ENCODE measurements at places on chromosomes 16 and 17.

- DNase-seq = no peak
Measured at GRCh38 chr17:64077379-64077778, 52.6 kb downstream of the ERN1 start.

DNA sequence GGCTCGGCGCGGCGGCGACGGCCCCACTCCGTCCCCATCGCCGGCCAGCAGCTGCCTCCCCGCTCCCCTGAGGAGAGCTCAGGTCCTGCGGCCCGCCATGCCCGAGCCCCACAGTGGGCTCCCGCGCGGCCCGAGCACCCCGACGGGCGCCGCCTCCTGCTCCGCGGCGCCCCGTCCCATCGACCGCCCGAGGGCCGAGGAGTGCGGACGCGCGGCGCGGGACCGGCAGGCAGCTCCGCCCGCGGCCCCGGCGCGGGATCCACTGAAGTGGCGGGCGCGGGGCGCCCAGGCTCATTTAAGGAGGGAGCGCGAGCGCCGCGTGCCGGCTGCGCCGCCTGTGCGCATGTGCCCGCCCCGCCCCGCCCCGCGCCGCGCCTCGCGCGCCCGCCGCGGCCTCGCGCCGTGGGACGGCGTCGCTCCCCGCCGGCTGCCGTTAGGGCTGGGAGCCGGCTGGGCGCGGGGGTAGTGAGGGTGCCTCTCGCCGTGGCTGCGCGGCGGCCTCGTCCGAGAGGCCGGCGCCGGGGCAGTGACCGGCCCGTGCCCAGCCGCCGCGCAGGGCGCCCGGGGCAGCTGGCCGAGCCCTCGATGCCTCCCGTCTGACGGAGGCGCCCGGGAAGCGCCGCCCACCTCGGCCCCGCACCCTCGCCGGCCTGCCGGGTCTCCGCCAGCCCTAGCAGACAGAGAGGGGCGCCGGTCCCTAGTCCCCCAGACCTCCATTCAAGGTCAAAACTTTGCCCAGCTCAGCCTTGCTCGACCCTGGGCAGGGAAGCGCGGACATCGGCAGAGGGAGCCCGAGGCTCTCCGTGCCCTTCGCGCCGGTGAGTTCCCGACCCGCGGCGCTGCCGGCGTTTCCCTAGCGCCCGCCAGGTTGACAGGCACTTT is at the start of gene NETO2:
Gene NETO2, minus strand, starts transcription at position 269 of the 882 bp plus-strand sequence. CDS start 333 bp downstream, outside the sequence.
- peak; percentile 6 for DNase-seq

GRCh38 chr17:11559601-11560000 is 38.7 kb upstream of the DNAH9 start:
- no peak for DNase-seq

- no peak for DNase-seq
Measured at GRCh38 chr16:64094992-64095634, 1026.8 kb downstream of the CDH11 start.

DNA sequence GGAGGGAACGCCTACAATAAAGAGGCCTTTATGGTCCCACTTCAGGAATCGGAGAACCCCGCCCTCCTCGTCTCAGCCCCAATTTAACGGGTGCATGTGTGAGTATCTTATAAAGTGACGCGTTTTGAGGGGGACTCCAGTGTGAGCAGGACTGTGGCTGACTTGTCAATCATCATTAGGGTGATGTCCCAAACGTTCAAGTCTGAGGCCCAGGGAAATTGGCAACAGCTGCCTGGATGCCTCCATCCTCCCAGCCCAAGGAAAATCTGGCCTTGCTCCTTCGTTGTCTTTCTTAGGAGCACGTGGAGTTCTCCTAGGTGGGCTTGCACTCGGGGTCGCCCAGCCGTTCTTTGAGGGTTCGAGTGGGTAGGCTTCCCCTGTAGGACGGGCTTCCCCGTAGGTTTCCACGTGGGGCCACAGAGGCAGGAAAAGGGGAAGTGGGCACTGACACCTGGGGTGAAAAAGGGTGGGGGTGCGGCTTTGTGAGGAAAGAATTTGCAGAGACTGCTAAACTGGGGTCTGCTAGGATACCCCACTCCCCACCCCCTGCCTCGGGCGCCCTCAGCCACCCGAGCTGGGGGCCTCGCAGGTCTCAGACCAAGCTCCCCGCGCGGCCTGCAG is 561 bp upstream of the HERPUD1 start:
- no peak for DNase-seq

DNA sequence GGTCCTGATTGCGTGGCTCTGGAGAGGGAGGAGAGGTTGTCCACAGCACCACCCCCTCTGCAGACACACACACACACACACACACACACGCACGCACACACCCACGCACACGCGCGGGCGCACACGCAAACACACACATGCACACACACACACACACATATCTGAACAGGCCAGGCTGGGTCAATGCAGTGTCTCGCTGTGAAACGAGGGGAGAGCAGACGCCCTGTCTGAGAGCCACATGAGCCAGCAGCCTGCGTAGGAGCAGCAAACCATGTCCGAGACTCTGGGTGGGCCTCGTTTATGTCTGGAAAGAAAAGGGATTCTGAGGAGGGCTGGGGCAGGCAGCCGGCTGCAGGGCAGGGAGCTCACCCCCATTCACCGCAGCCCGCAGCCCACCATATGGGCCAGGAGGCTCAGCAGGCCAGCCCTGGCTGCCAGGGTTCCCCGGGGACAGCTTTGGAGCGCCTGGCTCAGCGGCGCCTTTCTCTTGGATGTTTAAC is 93.3 kb upstream of the TNRC6C start:
- no peak for DNase-seq

DNA sequence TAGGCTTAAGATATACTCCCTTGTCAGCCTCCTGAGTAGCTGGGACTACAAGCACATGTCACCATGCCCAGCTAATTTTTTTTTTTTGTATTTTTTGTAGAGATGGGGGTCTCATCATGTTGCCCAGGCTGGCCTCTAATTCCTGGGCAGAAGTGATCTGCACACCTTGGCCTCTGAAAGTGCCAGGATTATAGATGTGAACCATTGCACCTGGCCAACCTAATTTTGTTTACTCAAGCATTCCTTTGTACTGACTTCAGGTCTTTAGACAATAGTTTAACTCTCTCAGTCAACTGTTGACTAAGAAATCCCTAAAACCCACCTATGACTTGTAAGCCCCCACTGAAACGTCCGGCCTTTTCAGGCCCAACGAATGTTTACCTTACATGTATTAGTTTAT is 628.3 kb upstream of the CDH8 start:
- DNase-seq = no peak

- DNase-seq = no peak
Measured at GRCh38 chr17:17343160-17343735, 40.1 kb downstream of the NT5M start.

DNA sequence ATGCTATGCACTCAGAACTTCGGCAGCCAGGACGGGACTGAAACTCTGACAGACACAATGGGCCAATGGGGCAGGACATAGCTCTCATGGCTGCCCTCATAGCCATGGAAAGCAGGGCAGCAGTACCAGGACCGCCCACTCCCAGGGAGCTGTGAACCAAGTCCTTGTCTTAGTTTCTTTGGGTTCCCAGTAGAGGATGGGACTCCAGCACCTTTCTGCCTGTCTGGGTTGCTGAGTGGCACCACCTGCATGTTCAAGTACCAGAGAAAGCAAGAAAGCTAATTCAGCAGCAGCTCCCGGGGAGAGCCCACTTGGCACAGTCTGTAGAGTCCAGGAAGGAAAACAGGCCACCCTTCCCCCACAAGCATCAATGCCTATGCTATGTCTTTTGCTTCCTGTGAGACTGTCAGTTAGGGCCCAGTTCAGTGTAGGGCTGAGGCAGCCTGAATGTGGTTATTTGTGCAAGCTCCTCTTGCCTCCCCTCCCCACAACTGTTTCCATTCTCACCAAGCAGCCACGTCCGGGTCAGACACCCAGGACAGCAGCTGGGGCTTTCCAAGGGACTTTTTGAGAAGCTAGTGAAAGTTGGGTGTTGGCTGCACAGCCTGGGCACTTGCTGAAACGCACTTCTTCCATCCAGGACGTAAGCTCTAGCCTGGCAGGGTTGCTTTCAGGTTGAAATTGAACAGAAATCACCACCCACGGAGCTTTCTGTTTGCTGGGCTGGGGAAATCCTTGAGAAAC is 7.8 kb downstream of the SUPT4H1 start:
- no peak for DNase-seq

DNA sequence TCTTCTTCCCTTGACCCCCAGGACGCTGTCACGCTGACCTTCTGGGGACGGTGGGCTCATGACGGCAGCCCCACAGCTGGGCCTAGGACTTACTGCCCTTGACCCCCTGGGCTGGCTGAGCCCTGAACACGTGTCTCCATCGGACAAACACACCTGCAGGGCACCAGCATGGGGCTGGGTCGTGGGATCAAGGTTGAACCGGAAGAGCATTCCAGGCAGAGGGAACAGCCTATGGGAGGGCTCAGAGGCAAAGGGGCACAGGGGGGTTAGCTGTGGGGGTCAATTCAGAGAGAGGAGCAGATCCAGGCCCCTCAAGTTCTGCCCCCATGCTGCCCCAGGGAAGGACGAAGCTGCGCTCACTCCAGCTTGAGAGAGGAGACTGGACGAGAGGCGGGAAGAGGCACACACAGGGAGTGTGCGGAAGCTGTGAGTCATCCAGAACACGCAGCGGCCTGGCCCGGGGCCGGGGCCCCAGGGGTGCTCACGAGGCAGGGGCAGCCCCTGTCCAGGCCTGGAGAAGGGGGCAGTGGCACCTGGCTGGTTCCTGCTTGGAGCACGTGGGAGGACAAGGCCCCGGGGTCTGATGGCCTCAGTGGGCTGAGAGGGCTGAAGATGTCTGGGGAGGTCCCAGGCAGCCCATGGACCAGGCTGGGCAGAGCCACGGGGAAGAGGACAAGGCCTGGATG is 9.9 kb downstream of the SSTR5 start:
- no peak for DNase-seq

DNA sequence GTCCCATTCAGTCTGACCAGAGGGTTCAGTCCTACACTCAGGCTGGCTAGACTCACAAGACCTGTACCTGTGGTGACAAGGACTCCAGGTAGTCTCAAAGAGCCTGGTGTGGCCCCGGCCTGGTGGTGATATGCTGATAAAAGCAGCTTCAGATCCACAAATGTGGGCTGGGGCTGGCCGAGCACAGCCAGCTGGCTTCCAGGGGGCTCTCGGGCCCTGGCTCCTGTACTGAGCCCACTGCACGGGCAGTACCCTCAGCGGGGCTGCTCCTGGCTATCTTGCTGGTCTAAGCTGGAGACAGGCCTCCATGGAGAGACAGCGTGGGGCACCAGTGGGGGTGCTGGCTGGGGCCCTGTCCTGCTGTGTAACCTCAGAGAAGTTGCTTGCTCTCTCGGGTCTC is 4.3 kb downstream of the SMIM5 start:
- DNase-seq = no peak

DNA sequence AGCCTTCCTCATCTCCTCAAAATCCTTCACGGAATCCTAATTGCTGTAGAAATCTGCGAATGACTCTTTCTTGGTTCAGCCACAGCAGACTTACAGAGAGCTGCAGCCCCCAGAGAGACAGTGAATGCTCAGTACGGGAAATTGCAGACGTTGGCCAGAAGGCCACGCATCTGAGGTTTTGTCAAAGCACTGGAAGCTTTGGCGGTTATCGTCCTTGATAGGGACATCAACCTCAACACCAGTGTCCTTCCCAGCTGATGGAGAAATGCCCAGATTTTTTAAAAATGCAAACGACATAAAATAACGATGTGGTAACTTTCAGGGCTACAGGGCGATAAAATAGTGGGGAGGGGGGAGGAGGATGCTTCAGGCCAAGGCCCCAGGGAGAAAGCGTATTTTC is 166.6 kb upstream of the CIBAR2 start:
- DNase-seq = no peak

GRCh38 chr16:22643886-22644285 is 133.2 kb downstream of the NPIPB5 start:
- no peak for DNase-seq

- DNase-seq = no peak
Measured at GRCh38 chr16:28505489-28506137, 1.0 kb downstream of the IL27 start.

DNA sequence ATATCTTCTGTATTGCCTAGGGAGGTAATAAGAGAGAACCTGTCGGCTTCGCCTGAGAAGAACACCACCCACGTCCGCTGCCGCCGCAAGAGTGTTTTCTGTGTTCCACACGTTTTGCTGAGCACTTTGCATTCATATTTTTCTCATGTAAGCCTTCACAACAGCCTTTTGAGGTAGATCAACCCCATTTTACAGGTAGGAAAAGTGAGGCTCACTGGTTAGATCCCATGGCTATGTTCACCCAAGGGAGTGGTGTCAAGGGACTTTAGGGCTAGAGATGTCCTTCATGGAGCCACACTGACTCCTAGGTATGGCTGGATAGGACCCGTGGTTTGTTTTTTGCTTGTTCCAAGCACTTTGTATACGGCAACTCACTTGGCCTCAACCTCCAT is 87.0 kb upstream of the LGALS9 start:
- no peak for DNase-seq
